ENCODE measurements at places on chromosomes 11 and 22.

DNA sequence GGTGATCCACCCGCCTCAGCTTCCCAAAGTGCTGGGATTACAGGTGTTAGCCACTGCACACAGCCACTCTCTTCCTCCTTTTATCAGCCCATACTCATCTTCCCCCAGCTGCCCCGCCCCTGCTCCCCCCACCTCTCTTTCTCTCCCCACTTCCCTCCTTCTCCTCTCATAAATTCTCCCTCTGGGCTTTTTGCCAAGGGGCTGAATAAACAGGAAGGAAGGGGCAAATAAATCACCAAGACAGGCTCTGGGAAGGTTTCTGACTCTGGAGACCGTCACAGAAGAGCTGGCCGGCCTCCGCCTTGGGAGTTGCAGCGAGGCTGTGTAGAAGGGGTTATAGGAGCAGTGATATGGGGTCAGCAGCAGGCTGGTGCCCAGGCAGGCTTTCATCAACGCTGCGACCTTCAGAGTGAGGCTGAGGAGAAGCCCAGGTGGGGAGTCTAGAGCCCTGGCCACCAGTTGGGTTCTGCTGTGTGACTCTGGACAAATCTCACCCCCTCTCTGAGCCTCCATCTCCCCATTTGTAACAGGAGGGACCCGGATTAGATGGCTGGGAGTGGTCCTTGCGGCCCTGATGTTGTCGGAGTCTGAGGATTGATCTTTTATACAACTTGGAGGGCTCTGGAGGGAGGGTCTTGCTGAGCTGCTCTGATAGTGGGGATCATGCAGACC, 62.6 kb upstream of the RASD2 start:
- DNase-seq, result peak; percentile 59

DNA sequence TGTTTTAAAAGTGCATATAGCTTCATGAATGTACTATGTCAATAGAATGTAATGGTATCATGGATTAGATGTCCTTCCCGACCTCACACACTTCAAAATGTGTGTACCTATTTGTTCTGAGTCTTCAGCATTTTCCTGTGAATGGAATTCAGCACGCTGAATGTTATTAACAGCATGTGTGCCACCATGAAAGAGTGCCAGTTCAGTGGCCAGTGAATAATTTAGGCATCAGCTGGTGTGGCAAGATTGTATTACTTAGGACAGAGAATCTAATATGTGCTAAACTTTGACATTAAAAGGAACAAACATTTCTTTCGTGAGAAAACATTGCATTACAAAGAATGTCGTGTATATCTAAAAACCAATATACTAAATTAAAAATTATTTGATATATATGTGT, 46.4 kb downstream of the HIPK3 start:
- DNase-seq, result no peak

DNA sequence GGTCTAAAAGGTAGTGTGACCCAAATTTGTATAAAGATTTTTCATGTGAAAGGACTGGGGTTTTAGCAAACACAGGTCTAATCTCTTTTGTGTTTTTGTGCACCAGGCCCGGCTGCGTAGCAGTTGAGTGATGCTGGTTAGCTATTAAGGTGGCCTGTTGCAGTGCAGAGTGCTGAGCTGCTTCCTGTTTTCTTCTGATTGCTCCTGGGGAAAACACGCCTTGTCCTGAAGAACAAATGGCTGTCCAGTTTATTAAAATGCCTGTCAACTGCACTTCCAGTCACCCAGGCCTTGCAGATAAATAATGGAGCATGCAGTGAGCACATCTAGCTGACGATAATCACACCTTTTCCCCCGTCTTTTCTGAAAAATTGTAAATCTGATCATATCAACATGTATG, 1.8 kb downstream of the SRSF8 start:
- DNase-seq, result peak; percentile 92

- no peak for DNase-seq
These were observed 268.8 kb downstream of the DDX10 start for GRCh38 chr11:108933630-108934029.

- DNase-seq, result no peak
These were observed 110.4 kb upstream of the POU2AF2 start for GRCh38 chr11:111135101-111135500.

GRCh38 chr11:128053981-128054931, 533.1 kb downstream of the ETS1 start:
- no peak for DNase-seq

GRCh38 chr22:22759371-22759770, 115.0 kb downstream of the GGTLC2 start:
- no peak for DNase-seq

DNA sequence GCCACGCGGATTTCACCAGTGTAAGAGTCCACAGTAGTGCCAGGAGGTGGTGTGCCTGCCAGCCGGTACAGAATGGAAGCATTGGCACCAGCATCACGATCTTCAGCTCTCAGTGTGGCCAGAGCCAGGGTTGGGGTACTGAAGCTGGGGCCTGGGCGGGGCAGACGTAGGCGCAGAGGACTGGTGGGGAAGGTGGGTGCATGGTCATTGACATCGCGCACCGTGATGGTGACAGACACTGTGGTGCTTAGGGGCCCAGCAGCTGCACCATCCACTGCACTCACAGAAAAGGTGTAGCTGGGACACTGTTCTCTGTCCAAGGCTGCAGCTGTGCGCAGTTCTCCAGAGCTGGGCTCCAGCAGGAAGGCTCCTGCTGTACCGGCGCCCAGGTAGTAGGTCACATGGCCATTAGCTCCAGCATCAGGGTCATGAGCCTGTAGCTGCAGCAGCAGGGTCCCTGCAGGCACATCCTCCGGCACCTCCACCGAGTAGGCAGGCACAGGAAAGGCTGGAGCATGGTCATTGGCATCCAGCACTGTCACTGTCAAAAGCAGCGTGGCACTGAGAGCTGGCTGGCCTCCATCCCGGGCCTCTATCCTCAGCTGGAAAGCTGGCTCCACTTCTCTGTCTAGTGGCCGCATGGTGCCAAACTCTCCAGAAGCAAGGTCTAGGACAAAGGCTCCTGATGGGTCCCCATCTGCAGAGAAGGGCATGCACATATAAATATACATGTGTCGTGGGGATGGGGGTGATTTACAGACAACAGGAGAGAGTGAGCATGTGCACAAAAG, 7.9 kb upstream of the TPP1 start:
- peak; percentile 64 for DNase-seq

DNA sequence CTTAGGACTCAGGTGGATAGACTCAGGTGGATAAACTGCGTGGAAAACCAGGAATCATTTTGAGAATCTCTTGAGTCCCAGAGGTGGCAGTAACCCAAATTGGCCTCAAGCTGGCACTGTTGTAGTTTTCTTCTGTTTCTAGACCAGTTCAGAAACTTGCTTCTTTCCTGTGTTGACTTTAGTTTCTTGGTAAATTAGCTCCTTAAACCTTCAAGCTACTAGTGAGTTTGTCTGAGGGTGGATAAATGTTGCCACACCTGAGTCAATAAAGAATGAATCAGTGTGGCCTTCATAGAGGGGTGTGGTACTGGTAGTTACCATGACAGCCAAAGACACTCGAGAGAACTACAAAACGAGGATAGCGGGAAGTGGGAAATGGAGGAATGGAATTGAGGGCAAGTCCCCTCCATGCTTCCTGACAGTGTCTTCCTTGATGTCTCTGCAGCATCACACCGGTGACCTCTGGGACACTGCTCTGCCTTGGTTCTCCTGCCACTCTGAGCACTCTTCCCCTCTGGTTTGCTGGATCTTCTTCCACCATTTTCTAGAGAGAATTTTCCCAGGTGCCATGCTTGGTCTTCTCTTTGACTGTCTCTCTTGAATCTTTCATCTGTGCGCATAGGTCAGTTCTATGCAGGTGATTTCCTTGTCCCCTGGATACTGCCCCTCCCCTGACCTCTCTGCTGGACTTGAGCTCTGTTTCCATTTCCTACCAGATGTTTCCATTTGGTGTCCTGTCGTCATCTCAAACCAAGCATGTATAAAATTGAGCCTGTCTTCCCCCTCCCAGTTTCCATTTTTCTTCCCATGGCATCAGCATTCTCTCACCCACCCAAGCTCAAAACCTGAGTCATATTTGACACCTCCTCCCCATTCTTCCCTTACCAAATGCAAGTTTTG, 7.2 kb downstream of the POLD4 start:
- DNase-seq, result no peak

GRCh38 chr22:19505735-19506126, 18.5 kb downstream of the CLDN5 start:
- no peak for DNase-seq

DNA sequence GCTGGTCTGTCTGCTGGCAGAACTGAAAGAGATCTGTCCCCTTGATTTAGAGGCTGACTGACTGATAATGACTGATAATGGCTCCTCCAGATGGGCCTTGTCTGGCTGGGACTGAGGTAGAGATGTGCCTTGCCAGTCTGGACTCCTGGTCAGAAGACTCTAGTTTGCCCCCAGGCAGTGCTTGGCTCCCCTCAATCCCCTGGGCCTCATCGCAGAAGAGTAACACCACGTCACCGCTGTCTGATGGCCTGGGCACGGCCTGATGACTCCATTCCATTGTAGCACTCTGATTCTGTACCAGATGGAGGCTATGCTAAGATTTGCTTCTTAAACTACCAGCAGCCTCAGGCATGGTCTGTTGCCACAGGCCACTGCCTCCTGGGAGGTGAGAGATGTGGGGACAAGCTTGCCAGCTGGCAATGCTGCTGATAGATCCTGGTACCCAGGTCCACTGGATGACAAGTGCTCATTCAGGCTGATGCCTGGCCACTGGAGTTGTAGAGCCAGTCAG, 19.1 kb downstream of the CYB5R2 start:
- peak; percentile 73 for DNase-seq

GRCh38 chr22:24429411-24430365, 2.3 kb downstream of the ADORA2A start:
- DNase-seq, result no peak

DNA sequence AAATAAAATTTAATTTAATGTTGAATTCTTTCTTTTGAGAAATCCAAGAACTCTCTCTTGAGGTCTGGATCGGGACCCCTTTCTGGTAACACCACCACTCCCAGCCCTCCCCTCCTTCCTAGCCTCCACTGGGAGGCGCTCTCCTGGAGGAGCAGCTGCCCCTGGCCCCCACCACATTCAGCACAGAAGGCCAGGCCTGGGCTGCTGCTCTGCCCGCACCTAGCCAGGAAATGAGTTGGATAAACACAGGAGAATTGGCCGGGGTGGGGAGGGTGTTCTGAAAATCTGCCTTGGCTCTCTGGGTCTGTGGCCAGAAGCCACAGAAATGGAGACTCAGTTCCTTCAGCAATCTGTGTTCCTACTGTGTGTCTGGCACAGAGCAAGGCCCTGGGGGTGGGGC, 31.2 kb downstream of the C22orf42 start:
- no peak for DNase-seq

DNA sequence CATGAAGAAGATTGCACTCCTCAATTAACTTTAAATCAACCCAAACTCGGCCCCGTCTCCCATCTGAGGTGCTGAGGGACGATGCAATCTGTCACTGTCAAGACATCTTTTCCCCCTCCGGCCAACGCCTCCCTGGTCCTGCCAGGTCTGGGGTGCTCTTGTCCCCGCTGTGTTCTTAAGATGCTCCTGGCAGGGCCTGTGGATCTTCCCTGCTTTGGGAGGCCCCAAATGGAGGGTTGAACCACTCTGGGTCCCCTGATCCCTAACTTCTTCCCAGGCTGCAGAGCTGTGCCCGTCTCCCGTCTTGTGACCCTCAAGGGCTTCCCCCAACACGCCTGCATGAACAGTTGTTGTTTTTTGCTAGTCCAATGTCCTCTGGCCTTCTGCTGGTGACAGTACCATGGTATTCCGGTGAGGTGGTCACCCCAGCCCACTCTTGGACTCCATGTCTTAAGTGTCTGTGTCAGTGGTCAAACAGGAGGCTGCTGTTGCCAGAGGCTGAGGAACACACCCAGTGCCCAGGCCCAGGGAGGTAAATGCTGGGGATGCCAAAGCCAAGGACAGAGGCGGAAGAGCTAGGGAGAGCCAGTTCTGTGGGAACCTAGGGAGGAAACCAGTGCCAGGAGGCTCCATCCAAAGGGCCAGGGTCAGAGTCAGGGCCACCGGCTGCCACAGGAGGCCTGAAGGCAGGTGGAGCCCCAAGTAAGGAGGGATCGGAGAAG, 70.6 kb upstream of the SHANK2 start:
- no peak for DNase-seq

- DNase-seq, result no peak
These were observed 4.3 kb upstream of the SBF2 start for GRCh38 chr11:10298342-10298741.

DNA sequence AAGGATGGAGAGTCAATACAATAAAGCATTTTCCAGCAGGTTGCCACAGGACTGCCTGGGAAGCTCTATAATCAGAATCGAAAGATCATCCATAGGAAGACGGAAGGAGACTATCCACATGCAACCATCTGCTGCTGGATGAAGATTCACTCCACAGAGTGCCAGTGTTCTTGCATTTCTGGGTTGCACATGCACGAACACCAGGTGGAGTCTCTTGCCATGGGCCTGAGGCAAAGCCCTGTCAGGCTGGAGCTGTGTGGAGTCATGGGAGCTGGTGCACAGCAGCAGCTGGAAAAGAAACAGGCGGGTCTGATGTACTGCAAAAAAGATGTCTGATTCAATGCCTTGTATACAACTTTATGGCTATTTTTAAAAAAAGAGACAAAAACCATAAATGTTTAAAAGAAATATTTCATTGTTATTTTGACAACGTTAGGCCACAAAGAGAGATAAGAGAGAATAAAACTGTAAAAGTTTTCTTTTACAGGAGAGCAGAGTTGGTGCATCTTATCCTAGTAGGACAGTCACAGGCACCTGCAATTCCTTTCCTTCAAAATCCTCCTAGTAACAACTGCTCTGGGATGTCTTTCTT, 12.9 kb upstream of the FAT3 start:
- peak; percentile 46 for DNase-seq

DNA sequence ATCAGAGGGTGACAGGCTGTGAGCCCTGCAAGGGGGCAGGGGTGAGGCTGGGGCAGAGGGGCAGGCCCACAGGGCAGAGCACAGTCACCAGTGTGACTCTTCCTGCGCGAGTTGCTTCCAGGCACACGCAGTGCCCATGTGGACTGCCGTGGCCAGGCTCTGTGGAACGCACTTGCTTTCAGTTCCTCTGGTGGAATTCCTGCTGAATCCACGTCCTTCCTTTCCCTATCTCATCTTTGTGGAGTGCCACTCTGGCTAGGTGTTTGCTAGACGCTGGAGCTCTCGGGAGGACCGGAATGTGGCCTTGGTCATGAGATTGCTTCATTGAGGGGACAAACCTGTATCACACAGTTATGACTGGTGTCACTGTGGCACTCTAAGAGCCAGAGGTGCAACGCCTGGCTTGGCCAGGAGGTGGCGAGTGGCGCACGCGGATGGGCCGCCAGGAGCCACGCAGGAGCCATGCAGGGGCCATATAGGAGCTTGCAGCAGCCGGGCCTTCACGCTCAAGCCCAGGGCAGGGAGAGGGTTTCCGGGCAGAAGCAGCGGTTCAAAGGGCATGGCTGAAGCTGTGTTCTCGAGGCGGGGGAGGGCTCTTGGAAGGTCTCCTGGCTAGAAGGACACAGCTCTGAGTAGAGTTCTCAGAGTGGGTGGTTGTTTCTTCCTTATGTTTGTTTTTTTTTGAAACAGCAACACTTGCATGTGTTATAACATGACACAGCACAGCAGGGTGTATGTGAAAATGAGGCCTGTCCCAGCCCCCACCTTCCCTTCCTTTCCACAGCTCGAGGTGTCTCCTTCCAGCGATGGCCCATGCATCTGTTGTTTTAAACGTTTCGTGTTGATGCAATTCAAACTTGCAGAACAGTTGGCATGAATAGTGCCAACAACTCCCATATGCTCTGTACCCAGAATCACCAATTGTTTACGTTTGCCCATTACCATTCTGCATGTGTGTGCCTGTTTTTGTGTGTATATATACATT, 36.2 kb downstream of the TBC1D22A start:
- DNase-seq, result peak; percentile 67

GRCh38 chr22:43343670-43344519, 723 bp upstream of the SCUBE1 start:
- DNase-seq, result no peak
